ENCODE measurements at places on chromosomes 7 and 10.

DNA sequence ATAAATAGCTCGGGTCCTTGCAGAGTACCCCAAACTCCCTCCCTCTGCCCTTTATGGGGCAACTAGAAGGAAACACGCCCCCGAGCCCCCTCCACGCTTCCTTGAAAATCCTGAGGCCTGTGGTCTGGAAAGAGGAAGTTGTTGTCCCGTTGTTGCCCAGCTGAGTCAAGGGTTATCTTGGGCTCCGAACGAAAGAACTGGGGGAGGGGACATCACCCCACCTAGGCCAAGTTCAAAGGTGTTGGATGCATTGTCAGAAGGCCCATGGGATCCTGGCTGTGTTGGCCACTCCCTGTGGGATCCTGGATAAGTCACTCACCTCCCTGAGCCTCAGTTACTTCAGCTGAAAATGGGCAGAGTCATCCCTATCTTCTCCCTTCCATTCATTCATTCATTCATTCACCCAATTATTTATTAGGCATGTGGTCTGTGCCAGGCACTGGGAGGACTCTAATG is at the start of gene CCL24:
TSS of gene CCL24 (minus strand) at position 26 of the 456 bp plus-strand sequence. CDS start 91 bp downstream, outside the sequence.
- H3K36me3 ChIP-seq = no peaks in the 10 kb centered on the region
- H3K4me3 ChIP-seq = no peak within 1 kb of the TSS
- H3K27me3 ChIP-seq = no peaks in the 10 kb centered on the region
- H3K4me1 ChIP-seq = no peaks in the 10 kb centered on the region
- H3K27ac ChIP-seq = no peak within 1 kb of the TSS

DNA sequence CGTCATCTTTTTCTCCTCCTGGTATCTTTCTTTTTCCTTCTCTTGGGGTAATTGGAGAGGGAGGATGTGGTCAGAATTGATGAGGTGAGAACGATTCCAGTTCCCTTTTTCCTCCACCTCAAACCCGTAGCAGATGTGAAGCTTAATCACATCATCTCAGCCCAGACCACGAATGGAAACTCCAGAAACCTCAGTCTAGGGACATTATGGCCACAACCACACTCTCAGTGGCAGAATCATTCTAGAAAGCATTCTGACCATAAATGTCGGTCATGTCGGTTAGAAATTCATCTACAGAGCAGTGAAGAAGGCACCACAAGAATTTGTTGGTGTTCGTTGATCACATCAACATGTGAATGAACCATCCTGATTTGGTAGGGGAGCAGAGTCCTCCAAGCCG is 78.7 kb downstream of the GATA3 start:
- peak overlapping the region; percentile 80 for H3K4me3 ChIP-seq
- no peaks in the 10 kb centered on the region for H3K27me3 ChIP-seq
- peak overlapping the region; percentile 87 for H3K27ac ChIP-seq
- H3K36me3 ChIP-seq = peaks cover 2% of the 10 kb centered on the region
- peak; percentile 86 for DNase-seq

GRCh38 chr7:139701908-139702307 is 75.9 kb downstream of the HIPK2 start:
- H3K36me3 ChIP-seq = peaks cover 4% of the 10 kb centered on the region
- no peak overlapping the region for H3K4me3 ChIP-seq
- H3K4me1 ChIP-seq = peaks cover 9% of the 10 kb centered on the region
- H3K27ac ChIP-seq = no peak overlapping the region
- H3K27me3 ChIP-seq = no peaks in the 10 kb centered on the region

- no peaks in the 10 kb centered on the region for H3K27me3 ChIP-seq
- no peak overlapping the region for H3K4me3 ChIP-seq
- H3K27ac ChIP-seq = no peak overlapping the region
- no peak for DNase-seq
- no peaks in the 10 kb centered on the region for H3K36me3 ChIP-seq
- no peaks in the 10 kb centered on the region for H3K4me1 ChIP-seq
These were observed 175.8 kb upstream of the TMEM229A start for GRCh38 chr7:124208642-124209041.

GRCh38 chr7:30525429-30525828 is 20.8 kb upstream of the GGCT start:
- H3K27me3 ChIP-seq = no peaks in the 10 kb centered on the region
- no peaks in the 10 kb centered on the region for H3K36me3 ChIP-seq
- peaks cover 10% of the 10 kb centered on the region for H3K4me1 ChIP-seq
- no peak for DNase-seq

- no peak overlapping the region for H3K4me3 ChIP-seq
- no peaks in the 10 kb centered on the region for H3K4me1 ChIP-seq
- no peaks in the 10 kb centered on the region for H3K36me3 ChIP-seq
- no peak for DNase-seq
- peaks cover 5% of the 10 kb centered on the region for H3K27me3 ChIP-seq
- no peak overlapping the region for H3K27ac ChIP-seq
These were observed 53.6 kb downstream of the AKR1B1 start for GRCh38 chr7:134405299-134405698.

DNA sequence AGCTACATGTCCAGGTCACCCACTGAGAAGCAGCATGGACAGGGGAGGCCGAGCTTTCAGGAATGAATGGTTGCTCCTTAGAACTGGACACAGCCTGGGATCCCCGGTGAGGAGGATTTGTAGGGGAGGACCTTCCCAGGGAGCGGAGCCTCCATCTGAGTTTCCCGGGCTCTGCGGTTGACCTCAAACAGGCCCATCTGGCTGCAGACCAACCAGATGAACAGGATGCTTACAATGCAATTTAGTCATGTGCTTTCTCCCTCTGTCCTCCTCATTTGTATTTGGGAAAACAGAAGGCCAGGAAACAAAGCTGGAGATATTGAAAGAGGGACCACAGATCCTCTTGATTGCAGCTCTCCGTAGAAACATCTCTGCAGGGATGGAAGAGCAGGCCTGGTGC is 104.8 kb downstream of the EMX2 start:
- H3K27ac ChIP-seq = no peak overlapping the region
- no peaks in the 10 kb centered on the region for H3K36me3 ChIP-seq
- no peak overlapping the region for H3K4me3 ChIP-seq
- no peak for DNase-seq

GRCh38 chr10:20977300-20977699 is 80.2 kb upstream of the NEBL start:
- no peaks in the 10 kb centered on the region for H3K36me3 ChIP-seq
- no peaks in the 10 kb centered on the region for H3K4me1 ChIP-seq
- H3K27ac ChIP-seq = no peak overlapping the region
- no peaks in the 10 kb centered on the region for H3K27me3 ChIP-seq

GRCh38 chr7:762885-763284 is 35.8 kb upstream of the PRKAR1B start:
- no peaks in the 10 kb centered on the region for H3K27me3 ChIP-seq
- H3K4me1 ChIP-seq = no peaks in the 10 kb centered on the region
- no peak for DNase-seq
- peaks cover 18% of the 10 kb centered on the region for H3K36me3 ChIP-seq
- no peak overlapping the region for H3K27ac ChIP-seq

DNA sequence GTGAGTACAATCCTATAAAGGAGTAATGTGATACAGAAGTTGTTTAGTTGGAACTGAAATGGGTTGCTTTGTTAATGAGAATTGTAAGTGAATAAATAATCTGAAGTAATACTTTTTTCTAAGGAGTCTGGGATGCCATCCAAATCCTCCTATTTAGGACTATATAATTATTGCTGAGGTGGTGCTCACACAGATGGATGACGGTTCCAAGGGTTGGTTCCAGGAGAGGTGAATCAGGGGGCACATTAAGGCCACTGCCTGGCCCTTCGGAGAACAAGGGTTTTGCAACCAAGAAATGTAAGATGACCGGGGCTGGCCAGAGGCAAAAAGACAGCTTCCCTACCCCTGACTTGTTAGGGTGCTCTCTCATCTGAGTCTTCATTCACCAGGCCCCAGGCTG is 352.7 kb downstream of the PHTF2 start:
- H3K27me3 ChIP-seq = no peaks in the 10 kb centered on the region
- H3K27ac ChIP-seq = no peak overlapping the region
- no peak overlapping the region for H3K4me3 ChIP-seq
- DNase-seq = no peak
- H3K36me3 ChIP-seq = no peaks in the 10 kb centered on the region
- H3K4me1 ChIP-seq = no peaks in the 10 kb centered on the region

- H3K27ac ChIP-seq = no peak overlapping the region
- H3K4me3 ChIP-seq = no peak overlapping the region
- no peak for DNase-seq
- H3K36me3 ChIP-seq = no peaks in the 10 kb centered on the region
- H3K27me3 ChIP-seq = no peaks in the 10 kb centered on the region
These were observed 157.0 kb downstream of the CUX1 start for GRCh38 chr7:101974393-101974792.

- H3K27me3 ChIP-seq = peaks cover 34% of the 10 kb centered on the region
- DNase-seq = no peak
- no peak overlapping the region for H3K27ac ChIP-seq
- H3K4me1 ChIP-seq = peaks cover 10% of the 10 kb centered on the region
- no peaks in the 10 kb centered on the region for H3K36me3 ChIP-seq
- peak overlapping the region; percentile 84 for H3K4me3 ChIP-seq
These were observed 9.7 kb upstream of the ANKRD7 start for GRCh38 chr7:118214833-118215182.

DNA sequence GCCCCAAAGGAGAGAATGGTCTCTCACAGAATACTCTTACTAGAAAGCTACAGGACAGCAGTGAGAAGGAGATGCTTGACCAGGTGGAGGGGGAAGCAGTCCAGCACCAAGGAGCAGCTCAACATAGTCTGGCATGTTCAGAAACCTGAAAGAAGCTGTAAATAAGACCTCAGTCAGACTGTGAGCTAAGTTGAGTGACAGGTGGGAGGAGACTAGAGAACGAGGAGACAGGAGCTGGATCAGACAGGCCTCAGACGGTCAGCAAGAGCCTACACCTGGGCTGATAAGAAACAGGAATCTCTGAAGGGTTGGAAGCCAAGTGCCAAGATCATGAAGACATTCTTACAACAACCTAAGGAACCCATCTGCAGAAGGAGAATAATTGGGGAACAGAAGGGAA is 54.5 kb downstream of the ELMO1 start:
- peaks cover 12% of the 10 kb centered on the region for H3K4me1 ChIP-seq
- H3K27ac ChIP-seq = no peak overlapping the region
- no peak overlapping the region for H3K4me3 ChIP-seq

- DNase-seq = no peak
- H3K36me3 ChIP-seq = no peaks in the 10 kb centered on the region
- H3K4me3 ChIP-seq = no peak overlapping the region
- no peaks in the 10 kb centered on the region for H3K27me3 ChIP-seq
- H3K27ac ChIP-seq = no peak overlapping the region
- H3K4me1 ChIP-seq = no peaks in the 10 kb centered on the region
These were observed 273.3 kb downstream of the FZD1 start for GRCh38 chr7:91537260-91538152.

- no peak overlapping the region for H3K4me3 ChIP-seq
- H3K36me3 ChIP-seq = no peaks in the 10 kb centered on the region
- peaks cover 4% of the 10 kb centered on the region for H3K27me3 ChIP-seq
- DNase-seq = no peak
- H3K27ac ChIP-seq = no peak overlapping the region
These were observed 55.1 kb upstream of the FAM20C start for GRCh38 chr7:137094-137891.

DNA sequence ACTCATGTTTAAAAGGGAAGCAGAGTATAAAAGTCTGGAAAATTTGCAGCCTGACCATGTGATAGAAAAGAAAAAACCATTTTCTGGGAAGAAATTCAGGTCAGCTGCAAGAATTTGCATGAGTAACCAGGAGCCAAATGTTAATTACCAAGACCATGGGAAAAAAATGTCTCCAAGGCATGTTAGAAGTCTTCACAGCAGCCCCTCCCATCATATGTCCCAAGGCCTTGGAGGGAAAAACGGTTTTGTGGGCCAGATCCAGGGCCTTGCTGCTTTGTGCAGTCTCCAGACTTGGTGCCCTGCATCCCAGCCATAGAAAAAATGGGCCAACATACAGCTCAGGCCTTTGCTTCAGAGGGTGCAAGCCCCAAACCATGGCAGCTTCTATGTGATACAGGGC is 1019.6 kb upstream of the SORCS1 start:
- no peak overlapping the region for H3K4me3 ChIP-seq
- H3K4me1 ChIP-seq = no peaks in the 10 kb centered on the region
- no peaks in the 10 kb centered on the region for H3K27me3 ChIP-seq
- DNase-seq = no peak
- H3K27ac ChIP-seq = no peak overlapping the region

DNA sequence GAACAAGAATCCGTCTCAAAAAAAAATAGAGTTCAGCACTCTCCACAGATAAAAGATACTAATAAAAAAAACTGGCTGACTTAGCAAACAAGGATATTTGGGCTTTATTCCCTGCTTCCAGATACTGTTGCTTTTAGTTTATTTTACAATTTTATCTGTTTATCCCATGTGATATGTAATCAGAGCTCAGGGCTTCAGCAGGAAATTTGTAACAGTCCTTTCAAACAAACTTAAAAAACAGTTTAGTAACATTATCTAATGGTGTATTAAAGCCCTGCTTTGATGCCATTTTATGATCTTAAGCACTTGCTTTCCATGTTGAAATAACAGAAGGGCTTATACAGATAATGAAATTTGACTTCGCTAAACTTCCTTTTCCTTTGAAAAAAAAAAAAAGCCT is 28.1 kb downstream of the DCLRE1A start:
- H3K4me3 ChIP-seq = no peak overlapping the region
- H3K27me3 ChIP-seq = peaks cover 25% of the 10 kb centered on the region
- no peak overlapping the region for H3K27ac ChIP-seq
- H3K36me3 ChIP-seq = no peaks in the 10 kb centered on the region

DNA sequence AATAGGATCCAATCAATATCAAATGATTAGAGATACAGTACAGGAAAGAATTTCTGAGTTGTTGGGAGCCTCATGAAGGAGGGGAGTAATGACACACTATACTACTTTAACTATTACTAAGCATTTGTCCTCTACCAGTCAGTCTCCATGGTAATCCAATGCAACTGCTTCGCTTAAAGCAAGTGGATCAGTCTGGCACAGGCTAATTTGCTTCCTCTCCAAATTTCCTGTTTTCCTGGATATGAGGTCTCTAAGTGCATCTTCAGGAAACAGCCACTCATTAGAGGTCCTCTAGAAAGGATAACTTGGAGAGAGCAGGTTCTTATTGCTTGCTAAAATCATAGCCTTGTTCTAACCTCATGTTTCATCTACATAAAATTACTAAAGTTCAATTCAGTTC is 8.4 kb upstream of the SEPTIN7 start:
- no peak overlapping the region for H3K27ac ChIP-seq
- H3K4me1 ChIP-seq = no peaks in the 10 kb centered on the region
- H3K36me3 ChIP-seq = peaks cover 1% of the 10 kb centered on the region
- no peak for DNase-seq
- no peak overlapping the region for H3K4me3 ChIP-seq
- H3K27me3 ChIP-seq = peaks cover 10% of the 10 kb centered on the region

- no peaks in the 10 kb centered on the region for H3K36me3 ChIP-seq
- H3K27me3 ChIP-seq = peaks cover 22% of the 10 kb centered on the region
These were observed 42.1 kb downstream of the CHN2 start for GRCh38 chr7:29236649-29237048.
